ENCODE measurements at places on chromosomes 2 and 18.

DNA sequence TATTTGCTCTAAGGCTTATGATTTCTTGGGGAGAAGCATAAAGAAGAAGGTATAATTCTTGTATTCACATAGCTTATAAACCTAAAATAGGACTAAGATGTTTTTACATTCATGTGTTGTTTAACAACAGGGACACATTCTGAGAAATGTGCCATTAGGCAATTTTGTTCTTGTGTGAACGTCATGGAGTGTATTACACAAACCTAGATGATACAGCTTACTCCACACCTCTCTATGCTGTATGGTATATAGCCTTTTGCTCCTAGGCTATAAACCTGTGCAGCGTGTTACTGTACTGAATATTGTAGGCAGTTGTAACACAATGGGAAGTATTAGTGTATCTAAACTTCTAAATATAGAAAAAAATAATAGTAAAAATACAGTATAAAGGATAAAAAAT is 92.1 kb downstream of the PHLPP1 start:
- no peak for DNase-seq

DNA sequence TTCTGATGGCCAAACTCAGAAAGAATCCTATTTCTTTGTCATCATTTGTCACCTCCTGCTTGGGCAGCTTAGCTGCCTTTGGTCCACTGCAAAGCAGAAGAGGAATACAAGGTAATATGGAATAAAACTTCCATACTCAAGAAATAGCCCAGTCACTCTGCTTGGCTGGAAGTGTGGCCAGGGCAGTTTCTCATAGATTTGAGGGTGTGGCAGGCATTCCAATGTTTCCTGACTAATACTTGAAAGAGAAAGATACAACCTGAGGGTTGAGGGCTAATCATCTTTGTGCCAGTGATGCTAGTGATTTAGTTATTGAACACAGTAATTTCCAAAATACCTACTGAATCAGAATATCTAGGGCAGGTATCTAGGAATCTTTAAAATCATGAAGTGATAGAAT is 83.1 kb downstream of the FAM161A start:
- no peak for DNase-seq

GRCh38 chr2:204089105-204089504 is 152.5 kb downstream of the ICOS start:
- DNase-seq, result no peak

- no peak for DNase-seq
Observed at GRCh38 chr18:75265872-75266271, 55.3 kb downstream of the TSHZ1 start.

GRCh38 chr2:30867385-30867784 is 60.1 kb upstream of the CAPN13 start:
- no peak for DNase-seq

DNA sequence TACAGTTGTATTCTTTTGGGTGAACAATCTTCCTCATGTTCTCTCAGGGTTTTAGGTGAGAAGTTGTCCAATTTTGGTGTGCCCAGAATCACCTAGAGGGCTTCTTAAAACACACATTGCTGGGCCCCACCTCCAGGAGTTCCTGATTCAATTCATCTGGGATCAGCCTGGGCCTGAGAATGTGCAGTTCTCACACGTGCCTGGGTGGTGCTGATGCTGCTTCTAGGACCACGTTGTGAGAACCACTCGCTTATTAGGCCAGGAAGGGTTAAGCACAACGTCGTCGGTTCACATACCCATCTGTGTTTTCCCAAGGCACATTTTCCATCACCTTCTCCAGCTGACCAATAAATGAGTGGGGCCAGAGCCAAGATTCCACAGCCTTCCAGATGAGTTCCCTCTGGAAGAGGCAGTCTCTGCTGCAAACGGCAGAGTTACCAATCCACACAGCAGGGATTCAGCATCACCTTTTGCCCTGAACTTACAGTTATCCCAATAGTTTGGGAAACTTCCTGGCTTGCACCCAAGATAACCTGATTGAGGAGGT is 277.7 kb upstream of the HNRNPA3 start:
- DNase-seq, result no peak

- no peak for DNase-seq
Observed at GRCh38 chr18:48412339-48412929, 3.3 kb upstream of the ZBTB7C start.

All from stimulated activated CD8-positive, alpha-beta memory T cell treated with anti-CD3 and anti-CD28 coated beads, Interleukin-7, amount 100 ng/mL, for 48 hours (primary cell).